D341Med (cell line): ENCODE measurements at places on chromosomes 7 and 10.

- peak; percentile 85 for DNase-seq
Observed at GRCh38 chr7:105013816-105014692, at the start of gene KMT2E. KMT2E (plus strand) TSS chr7:105014205; CDS start chr7:105040953, 26,748 bp downstream.

GRCh38 chr7:151948039-151948438, 8.2 kb upstream of the GALNTL5 start:
- no peak for DNase-seq

- DNase-seq: no peak
Observed at GRCh38 chr10:112434988-112435619, 11.6 kb downstream of the ZDHHC6 start.

GRCh38 chr7:125032943-125033342, 103.3 kb upstream of the POT1 start:
- no peak for DNase-seq

DNA sequence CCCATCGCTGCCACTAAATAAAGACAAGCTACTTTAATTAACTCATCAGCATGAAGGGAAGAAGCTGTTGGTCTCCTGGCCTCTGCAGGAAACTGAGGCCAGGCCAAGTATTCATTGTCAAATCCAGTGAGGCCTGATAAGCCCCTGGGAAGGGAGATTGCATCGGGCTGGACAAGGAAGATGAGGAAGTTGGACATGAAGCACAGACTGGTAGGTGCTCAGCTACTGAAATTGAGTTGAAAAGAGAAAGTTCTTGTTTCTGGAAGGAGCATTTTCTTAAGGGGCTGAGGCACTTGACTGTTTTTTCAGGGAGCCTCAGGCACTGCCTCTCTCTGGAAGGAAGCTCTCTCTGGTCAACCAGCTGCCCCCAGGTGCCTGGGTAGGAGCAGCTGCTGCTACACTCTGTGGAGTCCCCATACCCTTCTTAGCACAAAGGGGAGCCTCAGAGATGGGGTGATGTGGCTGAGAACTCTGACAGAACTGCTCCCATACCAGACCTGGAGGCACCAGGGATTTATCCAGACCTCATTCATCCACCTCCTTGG, 90.3 kb upstream of the IKZF1 start:
- DNase-seq: no peak

DNA sequence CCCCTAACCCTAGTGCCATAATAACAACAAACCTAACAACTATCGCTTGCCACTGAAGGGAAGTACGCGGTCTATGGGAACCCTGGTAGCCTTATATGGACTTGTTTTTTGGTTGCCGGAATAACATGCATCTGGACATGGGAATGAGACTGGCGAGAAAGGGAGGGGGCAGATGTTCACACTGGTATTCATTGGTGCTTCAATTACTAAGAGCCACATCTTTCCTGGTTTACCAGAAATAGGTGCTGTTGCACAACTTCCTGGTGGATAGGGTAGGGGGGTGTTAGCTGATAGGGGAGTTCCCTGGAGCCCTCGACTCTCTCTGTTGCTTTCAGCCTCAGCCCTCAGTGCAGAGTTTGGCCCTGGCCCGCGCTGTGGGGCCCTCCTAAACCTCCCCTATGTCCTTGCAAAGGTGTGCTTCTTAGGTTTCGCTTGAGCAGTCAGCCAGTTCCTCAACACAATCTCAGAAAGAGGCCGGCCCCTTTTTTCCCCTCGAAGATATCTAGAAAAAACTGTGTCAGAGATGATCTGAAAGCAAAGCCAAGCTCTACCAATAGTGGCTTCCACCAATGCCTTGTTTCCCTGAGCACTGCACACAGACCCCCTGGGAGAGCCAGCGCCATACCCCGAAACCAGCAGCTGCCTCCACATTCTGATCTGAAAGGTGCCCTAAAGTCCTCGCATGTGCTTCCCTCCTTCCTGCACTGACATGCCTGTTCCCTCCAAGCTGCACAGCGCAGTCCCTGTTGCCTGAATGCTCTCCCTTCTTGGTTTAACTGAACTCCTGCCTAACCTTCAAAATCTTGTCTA, 13.5 kb downstream of the TBXAS1 start:
- no peak for DNase-seq

DNA sequence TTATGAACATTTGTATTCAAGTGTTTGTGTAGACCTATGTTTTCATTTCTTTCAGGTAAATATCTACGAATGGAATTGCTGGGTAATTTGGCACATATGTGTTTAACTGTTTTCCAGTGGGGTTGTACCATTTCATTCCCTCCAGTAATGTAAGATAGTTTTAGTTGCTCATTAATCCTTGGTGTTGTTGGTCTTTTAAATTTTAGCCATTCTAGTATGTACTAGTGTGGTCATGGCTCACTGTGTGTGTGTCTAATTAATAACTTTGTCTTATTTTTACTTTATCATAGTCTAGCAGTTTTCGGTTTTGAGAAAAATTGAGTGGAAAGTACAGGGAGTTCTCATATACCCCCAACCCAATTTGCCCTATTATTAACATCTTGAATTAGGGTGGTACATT, 278.8 kb downstream of the CAMK1D start:
- no peak for DNase-seq

DNA sequence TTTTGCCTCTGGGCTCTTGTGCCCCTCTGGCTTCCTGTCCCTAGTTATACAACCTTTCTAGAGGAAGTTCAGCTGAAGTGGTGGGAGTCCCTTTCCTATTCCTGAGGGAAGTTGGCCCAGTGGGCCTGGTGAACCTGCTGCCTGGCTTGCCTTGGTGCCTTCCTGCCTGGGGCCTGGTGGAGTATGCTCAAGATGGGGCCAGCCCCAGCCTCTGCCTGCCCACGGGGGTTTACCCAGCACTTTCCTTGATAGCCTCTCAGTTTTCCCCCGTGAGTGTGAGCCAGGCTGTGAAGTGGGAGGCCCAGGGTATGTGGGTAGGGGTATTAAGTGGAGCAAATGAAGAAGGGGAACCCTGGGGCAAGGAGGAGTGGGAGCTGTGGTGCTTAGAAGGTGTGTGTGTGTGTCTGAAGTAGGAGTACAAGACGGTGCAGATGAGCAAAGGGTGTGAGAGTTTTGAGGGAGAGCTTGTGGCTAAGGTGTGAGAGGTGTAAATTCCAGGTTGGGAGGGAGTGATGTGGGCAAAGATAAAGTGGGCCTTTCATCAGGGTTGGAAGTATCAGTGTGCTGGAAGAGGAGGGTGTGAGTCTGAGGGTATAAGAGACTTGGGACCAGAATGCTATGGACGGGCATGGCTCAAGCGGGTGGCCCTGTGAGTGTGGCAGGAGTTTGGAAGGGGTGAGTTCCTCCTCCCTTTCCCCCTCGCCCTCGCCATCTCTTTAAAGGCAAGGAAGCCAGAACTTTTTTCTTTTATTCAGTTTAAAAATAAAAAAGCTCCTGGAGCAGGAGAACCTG, 10.9 kb upstream of the PAX2 start:
- no peak for DNase-seq

- DNase-seq: no peak
Observed at GRCh38 chr7:34652809-34653208, 5.2 kb upstream of the NPSR1 start.

DNA sequence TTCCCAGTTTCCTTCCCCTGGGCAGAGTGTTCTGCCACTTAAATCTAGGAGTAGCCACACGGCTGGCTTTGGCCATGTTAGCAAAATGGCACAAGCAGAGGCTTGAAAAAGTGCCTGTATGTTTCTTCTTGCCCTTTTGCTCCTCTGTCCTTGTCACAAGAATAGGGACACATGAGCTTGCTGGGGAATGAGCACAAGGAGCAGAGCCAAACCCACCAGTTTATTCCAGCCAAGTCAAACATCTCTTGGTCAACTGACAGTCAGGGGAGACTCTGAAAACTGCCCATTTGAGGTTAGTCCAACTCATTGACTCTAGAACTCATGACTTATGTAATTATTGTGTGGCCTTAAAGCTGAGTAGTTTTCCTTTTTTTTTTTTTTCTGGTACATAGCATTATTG, 739.7 kb upstream of the FZD8 start:
- no peak for DNase-seq

DNA sequence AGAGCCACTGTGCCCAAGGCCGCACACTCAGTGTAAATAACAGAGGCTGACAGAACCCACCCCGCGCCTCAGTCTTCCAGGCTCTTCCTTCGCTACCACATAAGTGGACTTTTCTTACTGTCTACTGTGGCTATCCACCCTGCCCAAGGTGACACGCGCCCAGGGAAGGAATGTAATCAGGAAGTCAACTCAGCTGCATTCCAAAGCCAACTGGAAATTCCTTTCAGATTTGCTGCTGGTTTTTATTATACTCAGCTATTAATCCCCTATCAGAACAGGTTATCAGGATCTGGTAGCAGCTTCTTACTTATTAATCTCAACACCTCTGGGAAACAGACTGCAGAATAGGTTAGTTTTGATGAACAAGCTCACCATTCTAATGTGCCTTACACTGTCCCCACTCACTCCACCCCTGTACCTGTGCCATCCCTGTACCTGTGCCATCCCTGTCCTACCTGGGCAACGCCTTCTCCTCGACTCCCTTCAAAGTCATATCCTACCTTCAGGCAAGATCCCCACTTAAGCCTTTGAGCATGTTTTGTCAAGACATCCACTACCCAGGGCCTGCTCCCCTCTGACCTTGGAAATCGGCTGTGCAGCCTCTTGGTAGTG, 90.7 kb downstream of the NHLRC2 start:
- DNase-seq: no peak

DNA sequence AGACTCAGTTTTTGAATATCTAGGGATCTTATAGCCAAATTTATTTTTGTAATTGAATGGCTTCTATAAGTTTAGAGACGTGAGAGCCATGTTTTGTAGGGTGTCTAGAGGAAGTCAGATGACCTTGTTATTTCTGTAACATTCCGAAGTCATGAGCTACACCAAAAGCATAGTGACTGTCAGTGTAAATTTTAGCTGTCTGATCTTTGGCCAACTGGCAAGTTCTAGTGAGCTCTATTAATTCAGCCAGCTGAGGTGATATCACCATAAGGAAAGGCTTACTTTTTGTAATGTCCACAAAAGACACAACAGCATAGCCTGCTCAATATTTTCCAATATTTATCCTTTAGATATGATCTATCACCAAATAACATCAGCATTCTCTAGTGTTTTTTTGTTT, 9.9 kb upstream of the NT5C3A start:
- no peak for DNase-seq

- DNase-seq: no peak
Observed at GRCh38 chr7:106731646-106732444, 70.9 kb upstream of the CCDC71L start.

GRCh38 chr7:28520074-28521015, 108.0 kb downstream of the CREB5 start:
- DNase-seq: no peak

- DNase-seq: no peak
Observed at GRCh38 chr10:598415-599170, 90.9 kb downstream of the DIP2C start.

GRCh38 chr7:6221340-6222319, 50.8 kb downstream of the CYTH3 start:
- no peak for DNase-seq

DNA sequence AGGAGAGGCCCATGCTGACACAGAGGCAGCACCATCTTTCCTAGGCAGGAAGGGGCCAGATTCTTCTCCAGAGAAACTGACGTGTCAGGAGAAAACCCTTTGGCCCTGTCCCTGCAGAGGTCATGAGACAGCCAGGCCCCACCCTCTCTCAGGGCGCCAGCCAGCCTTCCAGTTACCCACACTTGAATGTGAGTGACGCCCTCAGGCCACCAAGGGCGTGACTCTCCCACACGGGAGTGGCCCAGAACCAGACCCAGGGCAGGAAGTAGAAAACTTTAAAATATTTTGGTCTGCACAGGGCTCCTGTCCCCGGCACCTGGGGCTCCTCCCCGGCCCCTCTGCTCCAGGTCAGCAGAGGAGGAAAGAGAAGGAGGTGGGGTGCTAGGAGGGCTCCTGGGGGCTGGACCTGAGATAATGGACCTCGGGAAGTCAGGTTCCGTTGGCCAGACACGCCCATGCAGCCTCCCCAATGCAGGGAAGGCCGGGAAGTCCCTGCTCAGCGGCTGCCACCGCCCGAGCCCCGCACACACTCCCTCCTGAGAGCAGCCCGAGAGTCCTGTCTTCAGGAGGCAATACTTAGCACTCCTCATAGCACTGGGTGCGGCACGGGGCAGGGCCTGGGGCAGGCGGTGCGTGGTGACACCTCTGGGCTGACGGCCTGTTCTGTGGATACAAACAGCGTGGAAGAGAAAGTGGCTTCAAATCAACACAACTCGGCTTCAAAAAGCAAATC, 67.0 kb upstream of the CFAP46 start:
- no peak for DNase-seq

DNA sequence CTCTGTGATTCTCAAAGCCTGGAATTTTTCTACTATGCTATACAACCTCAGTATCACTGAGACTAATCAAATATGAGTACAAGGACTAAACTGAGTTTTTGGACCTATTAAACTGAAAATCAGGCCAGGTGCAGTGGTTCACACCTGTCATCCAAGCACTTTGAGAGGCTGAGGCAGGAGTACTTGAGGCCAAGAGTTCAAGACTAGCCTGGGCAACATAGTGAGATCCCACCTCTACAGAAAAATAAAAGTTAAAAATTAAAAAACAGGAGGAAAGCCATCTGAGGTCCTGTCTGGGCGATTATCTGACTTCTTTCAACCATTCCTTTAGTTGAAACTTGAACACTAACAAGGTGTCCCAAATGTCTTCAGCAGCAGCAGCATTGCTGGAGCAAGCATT, 7.0 kb downstream of the XRCC2 start:
- DNase-seq: no peak

DNA sequence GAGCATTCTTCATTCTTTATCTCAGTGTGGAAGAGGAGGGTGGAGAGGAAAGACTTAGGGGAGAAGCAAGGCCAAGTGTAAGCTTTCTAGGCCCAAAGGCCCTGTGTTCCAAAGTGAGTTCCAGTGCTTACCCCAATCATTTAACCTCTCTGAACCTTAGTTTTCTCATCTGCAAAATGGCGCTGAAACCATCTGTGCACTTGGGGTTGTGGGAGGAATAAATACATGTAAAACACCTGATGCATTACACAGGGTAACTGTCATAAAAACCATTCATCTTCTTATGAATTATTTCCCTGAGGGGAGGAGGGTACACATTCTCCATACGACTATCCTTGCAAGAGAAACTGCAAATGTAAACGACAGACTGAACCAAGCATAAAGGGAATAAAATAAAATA, 19.0 kb downstream of the PIK3AP1 start:
- DNase-seq: no peak

- DNase-seq: no peak
Observed at GRCh38 chr7:17315974-17316373, 17.5 kb downstream of the AHR start.

GRCh38 chr7:91068136-91068795, 196.0 kb upstream of the FZD1 start:
- no peak for DNase-seq

GRCh38 chr7:25622695-25623094, 394.4 kb upstream of the NPVF start:
- DNase-seq: no peak

DNA sequence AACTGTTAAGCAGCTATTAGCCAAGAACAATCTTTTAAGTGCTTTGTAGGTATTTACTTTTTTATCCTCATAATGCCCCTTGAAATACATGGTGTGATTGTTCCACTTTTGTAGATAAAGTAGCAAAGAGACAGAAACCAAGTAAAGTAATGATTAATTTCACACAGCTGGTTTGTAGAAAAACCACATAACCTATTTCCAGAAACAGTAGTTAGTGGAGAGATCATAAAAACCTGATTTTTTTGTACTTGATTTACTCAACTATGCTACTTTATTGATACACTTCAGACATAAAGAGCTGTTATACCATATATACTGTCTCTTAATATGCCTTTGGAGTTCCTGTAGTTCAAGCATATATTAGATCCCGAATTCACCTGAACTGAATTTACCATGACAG, 118.4 kb downstream of the SEMA3A start:
- DNase-seq: no peak

- DNase-seq: peak; percentile 6
Observed at GRCh38 chr7:76403780-76404494, 5.6 kb downstream of the SSC4D start.
